H1 (cell line): ENCODE measurements at places on chromosomes 7 and 10. TPM values are rescaled to one million over a fixed set of nuclear protein-coding genes. Genes with fewer than 3 reads are reported as not detected.

Gene CADPS2
- 19.7 and 22.3 TPM in 2 replicates for total RNA-seq

Gene GIMAP4
- total RNA-seq, result 0.22 TPM in 1 of 2 replicates, not detected in the other

DNA sequence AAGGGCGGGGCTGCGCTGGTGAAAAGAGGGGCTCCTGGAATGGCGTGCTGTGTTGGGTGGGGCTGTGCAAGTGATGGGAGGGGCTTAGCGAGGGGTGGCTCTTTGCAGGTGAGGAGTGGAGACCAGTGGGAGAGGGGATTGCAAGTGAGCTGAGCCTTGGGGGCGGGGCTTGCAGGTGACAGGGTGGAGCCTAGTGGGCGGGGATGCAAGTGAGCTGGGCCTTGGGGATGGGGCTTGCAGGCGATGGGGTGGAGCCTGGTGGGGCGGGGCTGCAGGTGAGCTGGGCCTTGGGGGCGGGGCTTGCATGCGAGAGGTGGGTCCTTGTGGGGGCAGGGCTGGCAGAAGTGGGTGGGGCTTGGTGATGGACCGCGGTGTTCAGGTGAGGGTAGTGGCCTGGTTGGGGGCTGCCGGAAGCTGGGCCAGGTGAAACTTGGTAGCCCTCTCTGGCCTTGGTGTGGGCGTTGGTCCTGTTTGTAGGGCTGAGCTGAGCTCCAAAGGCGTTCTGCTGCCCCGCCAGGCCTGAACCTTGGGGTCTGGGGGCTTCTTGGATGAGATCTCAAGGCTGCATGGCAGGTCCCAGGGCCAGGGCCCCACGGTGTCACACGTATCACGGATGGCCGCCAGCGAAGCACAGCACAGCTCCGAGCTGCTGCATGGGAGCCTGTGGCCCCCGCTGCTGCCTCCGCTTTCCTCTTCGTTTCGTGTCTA, 743 bp upstream of the PITRM1 start:
- no peaks in the 10 kb centered on the region for H3K27me3 ChIP-seq
- H3K36me3 ChIP-seq, result no peaks in the 10 kb centered on the region

GRCh38 chr10:49744091-49744685, 17.9 kb downstream of the OGDHL start:
- no peak overlapping the region for H3K27ac ChIP-seq
- H3K4me3 ChIP-seq, result no peak overlapping the region
- no peaks in the 10 kb centered on the region for H3K4me1 ChIP-seq

DNA sequence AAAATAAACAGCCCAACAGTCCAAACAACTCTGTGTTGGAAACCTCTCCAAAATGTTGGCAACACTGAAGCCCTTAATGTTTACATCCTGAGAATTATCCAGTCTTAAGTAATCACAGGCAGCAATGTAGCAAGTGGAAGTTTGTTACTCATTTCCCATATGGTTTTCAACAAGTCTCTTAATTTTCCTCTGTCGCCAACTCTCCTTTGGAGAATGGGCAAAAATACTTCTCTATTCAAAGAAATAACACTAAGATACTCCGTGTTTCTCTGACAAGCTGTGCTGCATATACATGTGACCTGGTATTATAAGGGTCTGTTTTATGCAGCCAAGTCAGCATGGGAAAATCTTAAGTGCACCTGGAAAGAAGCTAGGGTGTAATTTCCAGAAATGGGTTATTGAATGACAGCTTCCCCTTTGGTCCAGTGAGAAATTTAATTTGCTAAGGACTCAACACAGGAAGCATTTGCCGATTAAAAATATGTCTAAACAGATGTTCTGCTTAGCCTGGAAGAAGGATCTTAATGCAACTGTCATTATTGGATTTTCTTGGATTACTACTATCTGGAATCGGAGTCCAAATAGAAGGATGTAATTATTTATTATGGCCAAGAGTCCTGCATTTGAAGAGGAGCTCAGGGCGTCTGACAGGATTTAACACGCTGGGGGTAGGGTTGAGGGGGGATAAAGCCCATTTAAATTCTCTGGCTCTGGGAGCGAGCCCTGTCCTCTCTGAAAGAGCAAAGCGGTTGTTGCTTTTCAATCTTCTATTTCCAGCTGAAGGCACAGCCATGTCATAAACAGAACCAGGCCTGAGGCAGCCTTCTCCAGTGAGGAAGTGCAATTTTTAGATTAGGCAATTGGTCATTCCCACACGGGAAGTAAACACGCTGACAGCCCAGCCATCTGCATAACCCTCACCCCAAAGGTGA, 73.1 kb downstream of the TLL2 start:
- H3K4me3 ChIP-seq, result no peak overlapping the region
- H3K4me1 ChIP-seq, result peaks cover 16% of the 10 kb centered on the region
- H3K27ac ChIP-seq, result no peak overlapping the region
- no peak for DNase-seq
- H3K36me3 ChIP-seq, result no peaks in the 10 kb centered on the region
